Ureter (tissue), 1 donor: ENCODE measurements at places on chromosomes 3 and 15. TPM values are rescaled to one million over a fixed set of nuclear protein-coding genes. Genes with fewer than 3 reads are reported as not detected.

The BCL2A1 gene
- 0.83 TPM for total RNA-seq

The GP5 gene
- total RNA-seq = 0.21 TPM

The GALNT15 gene
- 15.5 TPM for total RNA-seq

The FAM107A gene
- 102 TPM for total RNA-seq

The TERC gene
- 1.4 TPM for total RNA-seq

The GOLGA6A gene
- total RNA-seq = not detected

The COX17 gene
- 29.7 TPM for total RNA-seq

The CCNB2 gene
- total RNA-seq = 0.49 TPM

The NMB gene
- 9.1 TPM for total RNA-seq

The C3orf62 gene
- 8.9 TPM for total RNA-seq

The MYRIP gene
- 4.8 TPM for total RNA-seq

The PHLDB2 gene
- total RNA-seq = 95.1 TPM

The UACA gene
- 61.8 TPM for total RNA-seq

The ZNF710 gene
- 31.4 TPM for total RNA-seq

The PEX5L gene
- 0.08 TPM for total RNA-seq

The MYL3 gene
- 4.6 TPM for total RNA-seq

The CAND2 gene
- 13.7 TPM for total RNA-seq

The ADAMTSL3 gene
- 9.7 TPM for total RNA-seq

The TGM5 gene
- total RNA-seq = 0.91 TPM

The MST1R gene
- total RNA-seq = 39.2 TPM

The TM6SF1 gene
- 8.7 TPM for total RNA-seq

The POPDC2 gene
- total RNA-seq = 13.9 TPM

The ITIH3 gene
- total RNA-seq = 4.6 TPM

The DYNLT2B gene
- 6.9 TPM for total RNA-seq

The DBR1 gene
- total RNA-seq = 17.3 TPM

The ARL14 gene
- total RNA-seq = 2.9 TPM

The KAT2B gene
- 40.2 TPM for total RNA-seq

The TM4SF4 gene
- not detected for total RNA-seq

The SLC28A1 gene
- total RNA-seq = not detected

The CCDC71 gene
- 32.1 TPM for total RNA-seq

The LRRN1 gene
- 4.7 TPM for total RNA-seq

The DNAJC17 gene
- 51.3 TPM for total RNA-seq

The APOD gene
- 60.0 TPM for total RNA-seq
